ENCODE measurements at places on chromosomes 5 and 9.
A peak's percentile ranks its signal among the peaks of the same experiment; 100 is the strongest.

GRCh38 chr9:20191228-20191840 is 402.5 kb upstream of the SLC24A2 start:
- DNase-seq: no peak

- DNase-seq: no peak
Measured at GRCh38 chr9:77752554-77752953, 104.4 kb upstream of the GNA14 start.

- peak; percentile 78 for DNase-seq
Measured at GRCh38 chr5:50751064-50751657, 84.7 kb downstream of the PARP8 start.

- DNase-seq: no peak
Measured at GRCh38 chr9:34957492-34958410, at the start of gene PHF24. Gene PHF24 (plus strand): TSS chr9:34958285. CDS start chr9:34971299, 13,014 bp downstream.

DNA sequence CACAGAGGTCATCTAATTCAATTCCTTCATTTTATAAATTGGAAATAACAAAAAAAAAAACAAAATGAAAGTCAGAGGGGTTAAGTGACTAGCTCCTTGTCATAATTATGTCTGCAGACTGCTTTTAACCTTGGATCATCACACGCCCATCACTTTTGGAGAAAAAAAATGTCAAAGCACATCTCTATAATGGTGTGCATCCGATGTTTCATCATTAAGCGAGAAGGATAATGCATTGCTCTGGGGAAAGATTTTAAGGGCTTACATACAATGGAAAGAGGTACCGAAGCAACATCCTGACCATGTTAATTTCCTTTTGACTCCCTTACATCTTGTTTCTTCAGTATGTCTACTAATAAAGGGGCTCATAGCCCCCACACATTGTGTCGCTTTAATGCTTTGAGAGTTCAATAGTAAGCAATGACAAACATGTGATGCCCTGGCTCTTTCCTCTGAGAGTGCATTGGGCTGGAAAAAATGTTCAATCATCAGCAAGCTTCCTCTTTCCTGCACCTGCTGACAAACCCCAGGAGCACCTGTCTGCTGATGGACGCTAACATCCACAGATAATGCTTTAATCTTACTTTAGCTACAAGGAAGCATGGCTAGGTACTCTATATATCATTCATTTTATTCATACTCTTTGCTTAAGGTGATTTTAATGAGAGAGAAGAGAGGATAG is 242.2 kb downstream of the SMARCA2 start:
- DNase-seq: no peak

DNA sequence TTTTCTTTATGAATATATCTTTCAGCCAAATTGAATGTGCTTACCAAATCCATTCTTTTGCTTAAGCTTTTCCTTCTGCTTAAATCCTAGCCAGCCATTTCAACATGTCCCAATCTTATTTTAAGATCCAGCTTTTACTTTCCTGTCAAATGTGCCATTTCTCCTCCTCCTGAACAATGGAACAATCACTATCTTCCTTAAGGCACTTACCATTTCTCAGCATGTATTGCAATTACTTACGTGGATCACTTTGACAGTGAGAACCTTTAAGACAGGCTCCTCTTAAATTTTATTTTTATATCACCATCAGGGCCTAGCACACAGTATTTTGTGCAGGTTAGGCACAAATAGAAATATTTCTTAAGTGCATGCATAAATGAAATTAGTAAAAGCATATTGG is 4.4 kb upstream of the CDO1 start:
- no peak for DNase-seq

GRCh38 chr5:16076657-16077056 is 102.9 kb downstream of the MARCHF11 start:
- DNase-seq: no peak

DNA sequence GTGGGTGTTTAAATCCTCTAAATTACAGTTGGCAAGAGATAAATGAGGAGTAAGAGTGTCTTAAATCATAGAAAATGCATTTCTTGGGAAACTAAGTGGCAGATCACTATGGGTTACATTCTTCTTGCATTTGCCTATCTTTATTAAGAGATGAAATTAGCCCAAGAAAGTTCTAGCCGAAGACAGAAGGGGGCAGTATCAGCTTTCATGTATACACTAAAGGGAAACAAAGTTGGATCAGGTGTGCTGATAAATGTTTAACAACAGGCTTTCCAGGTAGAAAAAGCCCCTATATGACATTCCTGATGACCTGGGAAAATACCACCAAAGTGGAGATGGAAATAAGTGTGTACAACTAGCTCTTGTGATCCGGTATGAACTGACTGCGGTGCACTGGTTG is 81.9 kb upstream of the TLR4 start:
- no peak for DNase-seq

DNA sequence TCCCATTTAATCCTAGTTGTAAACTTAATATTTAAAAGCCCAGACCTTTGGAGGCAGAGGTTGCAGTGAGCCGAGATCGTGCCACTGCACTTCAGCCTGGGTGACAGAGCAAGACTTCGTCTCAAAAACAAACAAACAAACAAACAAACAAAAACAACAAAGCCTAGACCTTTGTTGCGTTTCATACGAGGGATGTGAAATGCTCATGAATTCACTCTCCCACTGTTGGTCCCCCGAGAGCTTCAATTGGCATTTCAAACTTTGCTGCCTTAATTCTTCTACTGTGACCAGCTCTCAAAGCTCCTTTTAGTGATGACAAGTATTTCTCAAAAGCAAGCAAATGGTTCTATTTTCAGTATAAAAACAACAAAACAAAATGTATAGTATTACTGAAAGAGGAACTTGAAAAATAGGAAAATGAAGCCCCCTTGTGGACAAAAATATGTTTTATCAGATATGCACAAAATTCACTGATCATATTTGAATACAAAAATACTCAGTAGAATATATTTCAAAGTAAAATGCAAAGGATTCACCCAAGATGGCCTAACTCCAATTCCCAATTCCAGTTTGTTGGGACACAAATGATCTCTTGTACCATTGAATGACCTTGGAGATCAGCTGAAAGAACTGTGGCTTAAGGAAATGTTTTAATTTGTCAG is 140.4 kb downstream of the ESM1 start:
- peak; percentile 59 for DNase-seq

- no peak for DNase-seq
Measured at GRCh38 chr5:120926471-120926870, 462.4 kb downstream of the PRR16 start.

DNA sequence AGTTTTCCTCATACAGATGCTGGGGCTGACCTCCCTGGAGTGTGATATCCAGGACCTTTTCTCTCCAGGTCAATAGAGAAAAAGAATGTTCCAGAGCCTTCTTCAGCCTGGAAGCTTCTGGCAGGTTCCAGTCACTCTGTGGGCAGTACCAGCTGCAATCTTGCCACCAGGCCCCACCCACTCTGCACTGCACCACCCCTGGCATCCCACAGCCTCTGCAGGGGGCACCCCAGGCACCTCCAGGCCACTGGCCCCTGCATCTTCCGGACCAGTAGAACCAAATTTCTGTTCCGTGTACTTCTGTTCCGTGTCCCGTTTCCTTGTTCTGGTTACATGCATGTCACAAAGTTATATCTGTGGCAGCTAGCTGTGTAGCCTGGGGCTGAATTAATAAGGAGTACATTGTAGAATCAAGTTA is 83.3 kb upstream of the ZBTB43 start:
- DNase-seq: no peak

DNA sequence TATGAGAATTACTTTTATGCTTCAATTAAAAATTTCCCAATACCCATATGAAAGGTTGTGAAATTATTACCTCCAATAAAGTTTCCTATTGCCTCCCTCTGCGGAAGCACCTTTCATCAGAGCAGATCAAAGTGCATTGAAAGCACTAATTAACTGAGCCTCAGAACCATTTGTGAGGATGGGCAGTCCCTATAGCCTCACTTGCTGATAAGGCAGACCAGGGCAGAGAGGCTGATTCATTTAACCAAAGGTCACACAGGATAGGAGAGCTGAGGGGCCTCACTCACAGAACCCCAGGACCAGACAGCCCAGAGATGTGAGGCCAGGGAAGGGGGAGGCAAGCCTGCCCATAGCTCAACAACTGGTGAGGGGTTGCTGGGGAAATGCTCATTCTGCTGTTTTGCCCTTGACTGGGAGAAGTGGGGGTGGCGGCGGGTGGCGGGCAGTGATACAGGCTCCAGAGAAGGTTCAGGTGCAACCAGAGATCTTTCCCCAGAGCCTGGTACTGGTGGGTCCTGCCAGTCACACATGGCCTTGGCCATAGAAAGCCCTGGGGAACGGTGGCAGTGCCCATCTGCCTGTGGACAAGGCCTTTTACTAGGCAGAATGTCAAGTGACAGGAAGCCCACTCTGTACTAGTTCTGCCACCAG is 57.9 kb downstream of the MACROH2A1 start:
- DNase-seq: no peak

DNA sequence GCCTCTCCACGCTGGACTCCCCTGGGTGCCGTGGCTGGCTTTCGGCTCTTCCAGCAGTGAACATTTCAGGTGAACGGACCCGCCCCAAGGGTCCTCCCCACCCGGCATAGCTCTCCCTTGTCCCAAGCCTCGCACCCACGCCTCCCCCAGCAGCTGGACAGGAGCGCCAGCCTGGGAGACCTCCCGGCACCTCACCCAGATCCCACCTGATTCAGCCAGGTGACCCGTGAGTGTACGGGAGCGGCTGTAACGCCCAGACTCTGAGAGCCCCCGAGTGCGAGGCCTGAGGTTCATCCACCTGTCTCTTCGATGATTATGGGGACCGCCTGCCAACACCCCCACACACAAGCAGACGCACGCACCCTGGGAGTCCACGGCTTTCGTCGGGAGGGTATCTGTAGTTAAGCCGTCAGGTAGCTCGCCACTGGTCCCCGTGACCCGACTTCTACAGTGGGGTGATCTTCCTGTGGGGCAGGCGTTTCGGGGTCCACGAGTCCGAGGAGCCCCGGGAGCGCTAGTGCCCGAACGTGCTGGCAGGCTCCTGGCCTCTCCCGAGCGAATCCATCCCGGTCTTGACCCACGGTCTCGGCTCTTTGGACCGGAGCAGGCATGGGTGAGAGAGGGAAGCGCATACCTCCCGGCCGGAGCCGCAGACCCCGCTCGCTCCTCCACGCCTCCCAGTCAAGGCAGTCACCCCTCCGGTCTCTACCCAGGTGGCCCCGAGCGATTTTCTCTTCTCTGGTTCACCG is 14.9 kb downstream of the TRIM7 start:
- no peak for DNase-seq

DNA sequence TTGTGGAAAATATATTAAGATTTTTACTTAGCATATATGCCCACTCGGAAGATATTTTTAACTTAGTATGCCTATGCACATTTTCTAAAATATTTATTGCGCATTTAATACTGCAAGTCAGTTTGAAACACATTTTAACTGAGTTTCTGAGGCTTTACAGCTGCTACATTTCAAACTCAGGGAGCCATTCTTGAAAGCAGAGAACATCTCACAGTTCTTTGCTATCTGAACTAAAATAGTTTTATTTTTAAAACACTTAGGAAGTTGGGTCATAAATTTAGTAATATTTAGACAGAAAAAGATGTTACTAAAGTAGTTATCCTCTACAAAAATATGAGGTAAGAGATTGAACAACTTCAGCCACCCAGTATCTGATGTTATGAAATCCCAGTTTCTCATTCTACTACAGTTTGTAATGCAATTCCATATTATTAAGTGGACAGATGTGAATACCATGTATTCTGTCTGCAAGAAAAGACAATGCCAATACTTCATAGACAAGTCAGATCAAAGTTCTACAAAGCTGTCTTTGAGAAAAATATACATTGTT is 409.9 kb upstream of the EDIL3 start:
- DNase-seq: no peak

GRCh38 chr9:96109680-96110351 is 192.2 kb downstream of the HSD17B3 start:
- no peak for DNase-seq

GRCh38 chr9:29796291-29796952 is 2223.1 kb upstream of the C9orf72 start:
- DNase-seq: no peak

- no peak for DNase-seq
Measured at GRCh38 chr5:14231890-14232289, 88.7 kb downstream of the TRIO start.

DNA sequence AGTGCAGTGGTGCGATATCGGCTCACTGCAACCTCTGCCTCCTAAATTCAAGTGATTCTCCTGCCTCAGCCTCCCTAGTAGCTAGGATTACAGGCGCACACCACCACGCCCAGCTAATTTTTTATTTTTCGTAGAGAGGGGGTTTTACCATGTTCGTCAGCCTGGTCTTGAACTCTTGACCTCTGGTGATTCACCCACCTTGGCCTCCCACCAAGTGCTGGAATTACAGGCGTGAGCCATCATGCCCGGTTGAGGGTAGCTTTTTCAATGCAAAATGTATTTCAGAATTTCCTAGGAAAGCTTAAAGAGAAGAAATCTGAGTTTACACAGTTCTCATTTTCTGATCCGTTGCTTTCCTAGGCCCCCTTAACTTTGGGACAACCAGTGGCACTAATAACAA is 15.7 kb downstream of the BDP1 start:
- DNase-seq: no peak

GRCh38 chr5:106732624-106733023 is 938.1 kb downstream of the EFNA5 start:
- no peak for DNase-seq

DNA sequence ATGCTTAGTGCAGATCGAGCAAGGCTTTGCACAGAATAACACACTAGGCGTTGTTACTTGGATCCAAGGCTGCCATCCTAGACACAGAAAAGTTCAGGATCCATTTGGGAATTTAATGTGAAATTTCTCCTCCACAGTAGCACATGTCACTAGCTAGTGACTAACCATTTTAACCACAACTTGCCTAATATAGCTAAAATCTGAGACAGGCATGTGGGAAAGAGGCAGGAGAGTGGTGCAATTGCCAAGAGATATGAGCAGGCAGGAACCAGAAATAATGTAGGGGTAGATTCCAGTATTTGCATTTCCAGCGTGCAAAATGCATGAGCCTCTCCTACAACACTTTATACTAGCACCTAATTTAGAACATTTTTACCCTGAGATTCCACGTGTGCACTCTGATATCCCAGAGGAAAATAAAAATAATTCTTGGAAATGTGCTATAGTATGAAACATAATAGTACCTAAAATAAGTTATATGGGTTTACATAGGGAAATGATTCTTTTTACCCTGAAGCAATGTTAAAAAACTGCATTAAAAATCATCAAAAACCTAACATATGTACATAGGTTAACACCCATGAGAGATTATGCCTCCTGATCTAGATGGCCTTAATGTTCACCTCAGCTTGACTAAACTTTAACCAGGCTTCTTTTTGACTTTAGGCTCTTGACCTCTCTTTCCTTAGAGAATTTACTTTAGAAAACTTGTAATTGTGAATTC is 1230.6 kb upstream of the NUDT12 start:
- no peak for DNase-seq

GRCh38 chr9:133576875-133577736 is 32.1 kb downstream of the FAM163B start:
- DNase-seq: no peak

DNA sequence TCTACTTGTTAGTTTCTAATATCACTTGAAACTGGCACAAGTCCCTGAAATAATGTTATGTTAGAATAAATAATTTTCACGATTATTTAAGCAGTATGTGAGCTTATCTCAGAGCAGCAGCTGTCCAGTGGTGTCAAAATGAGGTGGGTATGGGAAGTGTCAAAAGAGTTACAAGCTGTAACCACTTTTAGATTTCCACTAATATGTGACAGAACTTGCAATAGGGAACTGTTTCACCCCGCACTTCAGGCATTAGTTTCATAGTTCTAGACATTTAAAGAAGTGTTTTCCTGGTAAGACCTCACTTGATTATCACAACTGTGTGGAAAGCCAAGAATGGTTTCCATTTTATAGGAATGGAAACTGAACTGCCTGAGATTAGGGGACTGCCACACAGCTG is 2.9 kb upstream of the ISCA1 start:
- no peak for DNase-seq

- DNase-seq: no peak
Measured at GRCh38 chr9:110440796-110441195, 103.1 kb upstream of the TXNDC8 start.

Measured in CD4-positive, alpha-beta T cell treated with Interleukin-15 for 4 hours (primary cell).